ENCODE measurements at places on chromosomes 13 and 19. TPM values are rescaled to one million over a fixed set of nuclear protein-coding genes. Genes with fewer than 3 reads are reported as not detected.

FSTL3 gene
- total RNA-seq, result 33.2 TPM

TPTE2 gene
- not detected for total RNA-seq

SIAH3 gene
- not detected for total RNA-seq

SLC5A5 gene
- not detected for total RNA-seq

ZNF177 gene
- 1.0 TPM for total RNA-seq

ATXN8OS gene
- total RNA-seq, result not detected

C13orf46 gene
- total RNA-seq, result 0.13 TPM

CYP2A7 gene
- not detected for total RNA-seq

CCDC194 gene
- total RNA-seq, result not detected

KLF16 gene
- total RNA-seq, result 4.6 TPM

SELENOV gene
- total RNA-seq, result not detected

AMH gene
- total RNA-seq, result 0.22 TPM

FBXW9 gene
- total RNA-seq, result 4.8 TPM

ZNF835 gene
- 1.7 TPM for total RNA-seq

GPC5 gene
- not detected for total RNA-seq

TLE6 gene
- total RNA-seq, result 2.8 TPM

ZNF285 gene
- 4.4 TPM for total RNA-seq

ZNF723 gene
- not detected for total RNA-seq

MEF2B gene
- total RNA-seq, result 0.26 TPM

A1BG gene
- 0.65 TPM for total RNA-seq

XRCC1 gene
- 13.7 TPM for total RNA-seq

OR10H1 gene
- not detected for total RNA-seq

ATP8A2 gene
- total RNA-seq, result 0.13 TPM

ZNF83 gene
- 74.2 TPM for total RNA-seq

PRR22 gene
- 0.11 TPM for total RNA-seq

SLC10A2 gene
- total RNA-seq, result not detected

LEUTX gene
- not detected for total RNA-seq

TEX29 gene
- not detected for total RNA-seq

PINLYP gene
- 3.8 TPM for total RNA-seq

COX6B2 gene
- total RNA-seq, result not detected

IGSF23 gene
- total RNA-seq, result 0.26 TPM

SYT5 gene
- total RNA-seq, result not detected

LILRA5 gene
- not detected for total RNA-seq

OSCAR gene
- total RNA-seq, result 0.39 TPM

EDNRB gene
- total RNA-seq, result 0.11 TPM

PROZ gene
- not detected for total RNA-seq

NANOS3 gene
- total RNA-seq, result not detected

ZNF600 gene
- total RNA-seq, result 13.5 TPM

SYCN gene
- total RNA-seq, result not detected

ZSCAN5A gene
- total RNA-seq, result 5.7 TPM

IRS2 gene
- 5.6 TPM for total RNA-seq
